ENCODE measurements at places on chromosomes 2 and 18.

- DNase-seq = no peak
These were observed 60.4 kb downstream of the ARL4C start for GRCh38 chr2:234436482-234436837.

DNA sequence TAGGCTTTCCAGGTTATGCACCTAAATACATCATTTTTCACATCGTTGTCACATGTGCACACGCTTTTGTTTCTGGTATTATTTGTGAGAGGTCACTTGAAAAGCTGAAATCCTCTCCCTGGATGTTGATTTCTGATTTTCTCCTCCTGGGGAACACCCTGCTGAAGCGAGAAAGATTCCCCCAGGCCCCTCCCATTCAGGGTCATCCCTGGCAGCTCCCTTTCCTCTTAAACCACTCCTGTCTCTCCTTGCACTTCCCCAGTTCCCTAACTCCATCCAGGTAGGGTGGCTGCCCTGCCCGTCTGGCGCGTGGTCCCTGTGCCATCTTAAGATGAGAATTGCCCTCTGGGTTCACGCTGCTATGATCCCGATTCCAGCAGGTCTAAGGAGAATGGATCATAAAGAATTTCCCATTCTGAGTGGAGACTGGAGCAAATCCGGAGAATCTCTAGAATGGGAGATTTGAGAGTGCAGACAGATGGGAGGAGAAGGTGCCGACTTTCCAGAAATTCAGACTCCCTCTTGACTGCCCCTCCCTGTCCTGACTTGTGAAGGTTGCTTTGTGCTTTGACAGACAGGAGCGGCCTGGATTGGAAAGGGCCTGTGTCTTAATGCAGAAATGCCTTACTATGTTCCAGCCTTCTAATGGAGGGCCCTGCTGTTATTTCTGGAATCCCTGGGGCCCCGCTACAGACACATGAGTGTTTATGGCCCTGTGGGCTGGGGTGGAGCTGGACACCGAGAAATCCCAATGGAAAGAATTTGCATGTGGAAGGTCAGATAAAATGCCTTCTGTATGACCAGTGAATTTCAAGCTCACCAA is 1.3 kb upstream of the YWHAQ start:
- no peak for DNase-seq

DNA sequence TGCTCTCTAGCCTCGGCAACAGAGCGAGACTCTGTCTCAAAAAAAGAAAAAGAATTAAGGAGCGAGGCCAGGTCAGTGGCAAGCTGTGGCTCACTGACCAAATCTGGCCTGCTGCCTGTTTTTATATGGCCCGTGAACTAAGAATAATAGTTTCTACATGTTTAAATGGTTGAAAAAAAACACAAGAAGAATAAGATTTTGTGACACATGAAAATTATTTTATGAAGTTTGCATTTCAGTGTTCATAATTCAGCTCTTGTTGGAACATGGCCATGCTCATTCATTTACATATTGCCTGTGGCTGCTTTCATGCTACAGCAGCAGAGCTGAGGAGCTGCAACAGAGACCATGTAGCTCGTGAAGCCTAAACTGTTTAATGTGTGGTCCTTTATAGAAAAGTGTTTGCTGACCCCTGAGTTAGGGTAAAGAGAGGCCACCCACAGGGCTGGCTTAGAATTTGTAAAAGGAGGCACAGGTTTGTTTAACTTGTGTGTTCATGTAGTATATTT is 59.5 kb downstream of the MFSD6 start:
- no peak for DNase-seq

DNA sequence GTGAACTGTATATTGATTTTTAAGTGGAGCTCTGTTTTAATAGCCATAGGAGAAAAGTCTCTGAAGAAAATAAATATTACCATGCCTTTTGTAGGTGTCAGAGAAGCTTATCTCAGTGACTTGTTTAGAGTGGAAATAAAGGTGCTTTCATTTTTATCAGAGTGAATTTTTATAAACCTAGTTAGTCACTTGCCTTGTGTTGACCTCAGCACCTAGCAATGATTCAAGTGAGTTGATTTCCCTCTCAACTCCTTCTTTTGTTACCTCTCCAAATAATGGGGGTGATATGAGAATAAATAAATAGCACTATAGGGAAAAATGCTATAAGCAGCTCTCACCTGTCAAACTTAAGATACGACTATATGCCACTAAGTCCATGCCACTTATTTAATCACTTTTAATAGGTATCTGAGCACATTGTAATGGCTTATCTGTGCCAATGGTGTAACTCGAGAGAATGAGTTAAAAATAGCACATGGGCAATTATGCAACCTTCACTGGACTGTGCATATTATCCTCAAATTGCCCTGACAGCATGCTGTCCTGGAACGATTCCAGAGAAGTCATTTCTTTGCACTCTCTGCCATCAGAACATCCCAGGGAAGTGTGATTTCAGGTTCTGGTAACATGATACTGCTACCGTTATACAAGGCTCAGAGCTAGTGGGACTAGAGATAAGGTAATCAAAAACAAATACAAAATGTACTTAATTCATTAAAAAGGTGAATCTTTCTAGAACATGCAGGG is 290.8 kb downstream of the CCDC85A start:
- no peak for DNase-seq

DNA sequence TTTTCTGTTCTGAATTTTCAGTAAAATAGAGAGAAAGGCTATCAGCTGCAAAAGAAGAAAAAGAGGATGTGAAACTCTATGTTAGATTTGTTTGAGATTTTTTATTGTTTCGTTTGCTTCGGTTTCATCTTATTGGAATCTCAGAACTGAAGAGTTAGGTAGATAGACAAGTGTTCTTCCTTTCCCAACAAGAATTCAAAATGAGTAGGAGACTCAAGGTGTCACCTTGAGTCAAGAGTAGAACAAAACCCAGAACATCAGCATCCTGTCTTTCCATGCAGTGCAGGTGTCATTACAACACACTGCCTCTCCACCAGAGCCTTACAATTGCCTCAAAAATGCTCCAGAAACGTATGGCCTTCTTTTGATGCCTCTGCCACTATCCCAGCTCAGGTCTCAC is 21.1 kb downstream of the NBAS start:
- no peak for DNase-seq

- no peak for DNase-seq
These were observed 13.0 kb upstream of the FAHD2A start for GRCh38 chr2:95389245-95390119.

DNA sequence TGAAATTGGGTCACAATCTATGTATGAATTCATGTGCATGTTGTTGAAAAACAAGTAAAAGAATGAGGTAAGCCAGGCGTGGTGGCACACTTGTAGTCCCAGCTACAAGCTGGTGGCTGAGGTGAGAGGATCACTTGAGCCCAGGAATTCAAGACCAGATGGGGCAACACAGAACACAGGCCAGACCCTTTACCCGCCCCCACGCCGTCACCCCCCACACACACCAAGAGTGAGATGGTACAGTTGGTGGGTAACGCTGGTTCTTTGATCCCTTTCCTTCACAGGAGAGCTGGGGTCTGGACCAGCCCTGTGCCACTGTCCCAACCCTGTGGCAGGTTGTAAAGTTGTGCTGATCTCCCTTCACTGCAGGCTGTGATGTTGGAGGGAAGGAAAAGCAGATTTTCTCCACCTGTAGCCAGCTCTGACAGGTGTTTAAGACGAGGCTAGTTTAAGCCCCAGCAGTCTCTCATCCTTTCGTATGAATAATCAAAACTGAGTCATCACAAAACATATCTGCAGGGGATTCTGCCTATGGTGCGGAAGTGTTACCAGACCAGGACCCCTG is 13.6 kb downstream of the B3GNT2 start:
- DNase-seq = no peak

DNA sequence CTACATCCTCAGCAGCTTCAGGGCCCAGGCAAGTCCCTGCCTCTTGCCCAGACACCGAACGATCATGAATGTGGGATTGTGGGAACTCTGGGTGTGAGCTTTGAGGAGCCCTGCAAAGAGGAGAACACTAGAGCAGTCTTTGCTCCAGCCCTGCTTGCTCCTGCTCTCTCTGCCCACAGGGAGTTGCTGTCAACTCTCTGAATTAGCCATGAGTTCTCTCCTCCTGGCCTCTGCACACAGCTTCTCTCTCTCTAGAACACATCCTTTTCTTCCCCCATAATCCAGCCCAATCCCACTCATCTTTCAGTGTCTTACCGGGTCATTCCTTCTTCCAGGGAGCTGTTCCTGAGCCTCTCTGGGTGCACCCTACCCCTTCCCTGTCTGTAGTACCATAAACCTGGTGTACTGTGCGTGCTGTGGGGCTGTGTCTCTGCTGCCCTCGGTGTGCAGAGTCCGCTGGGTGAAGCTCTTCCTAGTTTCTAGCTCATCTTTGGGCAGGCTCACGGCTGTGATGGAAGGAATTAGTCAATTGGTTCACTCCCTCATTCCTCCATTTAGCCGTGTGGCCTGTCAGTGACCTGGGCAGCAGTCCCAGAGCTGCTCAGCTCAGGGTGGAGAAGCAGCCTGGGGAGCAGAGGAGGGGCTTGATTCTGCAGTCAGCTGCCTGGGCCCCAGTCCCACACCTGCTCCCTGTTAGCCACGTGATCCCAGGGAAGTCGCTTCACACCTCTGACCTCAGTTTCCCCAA is 132.9 kb upstream of the HDAC4 start:
- DNase-seq = no peak

DNA sequence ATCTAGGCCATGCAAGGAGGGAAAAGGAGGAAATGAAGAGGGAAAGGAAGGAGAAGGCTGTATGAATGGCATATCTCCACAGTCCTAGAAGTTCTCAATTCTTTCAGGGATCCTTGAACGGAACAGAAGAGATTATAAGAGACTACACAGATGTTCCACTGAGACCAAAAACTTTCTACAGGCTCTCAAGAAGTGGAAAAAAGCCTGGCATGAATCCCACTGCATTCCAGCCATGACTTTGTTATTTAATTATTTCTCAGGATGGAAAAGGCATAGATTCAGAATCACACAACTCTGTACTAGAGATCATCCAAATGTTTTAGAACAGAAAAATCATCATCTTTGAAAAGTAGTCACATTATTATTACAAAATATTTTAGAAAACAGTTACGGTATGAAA is 131.7 kb upstream of the CDH20 start:
- no peak for DNase-seq

DNA sequence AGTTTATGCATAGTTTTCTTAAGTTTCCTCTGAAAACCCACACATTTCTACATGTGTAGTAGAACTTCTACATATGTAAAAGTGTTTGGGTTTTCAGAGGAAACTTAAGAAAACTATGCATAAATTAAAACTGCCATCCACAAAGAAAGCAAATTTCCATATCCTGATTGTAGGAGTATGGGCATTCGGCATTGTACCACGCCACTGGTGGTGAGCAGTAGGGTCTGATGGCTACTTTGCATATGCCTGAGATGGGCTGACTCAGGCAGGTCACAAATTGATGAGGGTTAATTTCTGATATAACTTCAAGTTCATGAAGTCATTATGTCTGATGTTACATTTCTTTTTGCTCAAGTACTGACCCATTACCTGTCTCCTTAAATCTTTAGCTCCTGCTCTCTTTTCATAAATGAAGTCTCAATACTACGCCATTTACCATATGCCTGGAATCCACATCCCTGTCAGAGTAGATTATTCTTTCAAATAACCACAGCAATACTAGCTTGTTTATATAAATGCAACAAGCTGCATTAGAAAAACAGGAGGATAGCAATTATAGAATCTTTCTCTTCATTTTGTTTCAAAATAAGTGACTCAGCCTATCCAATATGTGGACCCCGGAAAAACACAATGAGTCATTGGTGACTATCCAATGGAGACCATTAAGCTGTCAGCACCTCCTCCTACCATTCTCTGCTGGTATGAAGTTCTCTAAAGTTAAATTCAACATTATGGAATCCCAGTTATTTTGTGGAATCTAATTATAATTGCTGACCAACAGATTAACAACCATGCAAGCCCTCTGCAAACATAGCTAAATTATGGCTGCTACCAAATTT is 355.2 kb upstream of the UBE2E3 start:
- DNase-seq = no peak

GRCh38 chr2:167271932-167272331 is 383.7 kb downstream of the XIRP2 start:
- DNase-seq = no peak

DNA sequence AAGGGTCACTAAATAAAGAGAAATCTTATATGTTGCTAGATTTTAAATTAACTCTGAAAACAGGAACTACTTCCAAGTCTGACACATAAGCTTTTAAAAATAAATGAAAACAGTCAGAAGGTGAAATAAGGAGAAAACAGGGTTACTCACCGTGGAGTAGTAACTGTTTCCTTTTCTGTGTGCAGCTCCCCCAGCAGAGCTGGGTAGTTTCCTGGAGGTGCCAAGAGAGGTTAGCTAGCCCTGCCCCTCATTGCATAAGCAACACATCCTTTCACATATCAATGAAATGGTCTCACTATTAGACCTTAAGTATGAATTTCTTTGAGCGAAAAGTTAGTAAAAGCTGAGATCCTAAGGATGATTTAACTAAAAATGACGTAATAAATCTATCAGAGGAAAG is 54.0 kb upstream of the GPR75 start:
- no peak for DNase-seq

- DNase-seq = no peak
These were observed 305.7 kb upstream of the PKDCC start for GRCh38 chr2:41741951-41742595.

DNA sequence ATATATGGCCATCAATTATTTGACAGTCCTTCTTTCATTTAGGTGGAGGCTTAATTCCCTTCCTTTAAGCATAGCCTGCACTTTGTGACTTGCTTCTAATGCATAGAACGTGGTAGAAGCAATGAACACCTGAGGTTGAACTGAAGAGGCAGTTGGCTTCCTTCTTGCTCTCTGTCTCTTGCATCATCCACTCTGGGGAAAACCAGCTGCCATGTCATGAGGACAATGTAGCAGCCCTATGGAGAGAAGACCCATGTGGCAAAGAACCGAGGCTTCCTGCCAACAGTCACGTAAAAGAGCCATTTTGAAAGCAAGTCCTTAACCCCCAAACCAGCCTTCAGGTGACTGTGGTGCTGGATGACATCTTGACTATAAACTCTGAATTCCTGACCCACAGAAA is 46.8 kb downstream of the ATOH8 start:
- no peak for DNase-seq

DNA sequence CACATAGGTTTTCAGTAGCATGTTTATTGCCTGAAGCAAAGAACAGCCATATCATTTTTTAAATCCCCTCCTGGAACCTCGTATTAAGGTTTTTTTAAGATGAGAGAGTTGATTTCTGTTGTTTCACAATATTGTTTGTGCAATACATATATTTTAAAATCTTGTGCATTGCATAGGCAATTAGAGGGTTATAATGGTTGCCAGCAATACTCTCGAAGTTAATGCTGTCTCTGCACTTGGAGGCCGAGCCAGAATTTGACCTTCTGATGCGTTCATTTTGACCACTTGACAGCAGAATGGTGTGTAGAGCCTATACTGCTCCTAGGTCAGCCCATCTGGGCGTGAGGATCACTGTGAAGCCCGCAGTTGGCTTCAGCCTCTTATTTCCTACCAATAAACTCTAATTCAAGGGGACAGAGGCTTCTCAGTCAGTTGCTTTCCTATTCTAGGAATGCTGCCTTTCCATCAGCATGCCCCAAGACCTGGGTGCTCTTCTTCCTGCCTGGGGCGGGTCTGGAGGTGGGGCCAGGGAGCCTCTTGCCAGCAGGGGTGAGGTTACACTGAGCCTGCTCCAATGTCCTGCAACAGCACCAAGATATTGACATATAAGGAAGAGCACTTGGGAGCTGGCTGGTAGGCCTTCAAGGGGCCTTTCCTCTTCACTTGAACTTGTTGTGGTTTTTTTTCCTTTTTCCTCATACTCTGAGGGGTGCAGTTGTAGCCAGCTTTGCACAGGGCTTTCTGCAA is 91.4 kb upstream of the BCL2L11 start:
- no peak for DNase-seq

GRCh38 chr2:232929303-232930058 is 59.4 kb downstream of the SNORC start:
- no peak for DNase-seq
